ENCODE measurements at places on chromosomes 6 and 20.

- peak; percentile 63 for DNase-seq
These were observed 8.4 kb upstream of the STK35 start for GRCh38 chr20:2093159-2093781.

- peak; percentile 50 for DNase-seq
These were observed 119.0 kb downstream of the RTN4IP1 start for GRCh38 chr6:106510090-106510970.

- DNase-seq: peak; percentile 91
These were observed 20.4 kb downstream of the WFDC3 start for GRCh38 chr20:45771182-45771759.

GRCh38 chr6:81999826-82000225 is 247.3 kb upstream of the TENT5A start:
- no peak for DNase-seq

DNA sequence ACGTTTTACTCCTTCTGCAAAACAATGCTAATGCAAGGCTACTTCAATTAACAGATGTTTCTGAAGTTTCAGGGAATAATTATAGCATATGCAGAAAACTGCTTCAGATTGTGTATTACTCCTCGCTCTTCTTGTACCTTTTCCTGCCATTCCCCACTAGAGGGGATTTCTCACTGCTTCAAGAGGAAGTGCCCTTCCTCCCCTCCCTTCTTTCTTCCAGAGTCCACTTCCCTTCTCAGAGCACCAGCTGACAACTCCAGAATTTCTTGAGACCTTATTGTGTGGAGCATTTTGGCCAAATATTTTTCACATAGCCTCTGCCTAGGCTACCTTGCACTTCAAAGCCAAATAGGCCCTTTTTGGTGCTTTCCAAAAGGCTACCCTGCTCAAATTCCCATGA is 12.7 kb upstream of the MCUR1 start:
- DNase-seq: no peak

Data from SW480 (cell line).